ENCODE measurements at places on chromosomes 16 and 17. TPM values are rescaled to one million over a fixed set of nuclear protein-coding genes. Genes with fewer than 3 reads are reported as not detected.

- DNase-seq = no peak
Measured at GRCh38 chr17:77231076-77231871, 90.5 kb downstream of the SEC14L1 start.

GRCh38 chr16:88505405-88506082 lies 52.5 kb downstream of the ZFPM1 start:
- DNase-seq = peak; percentile 53

DNA sequence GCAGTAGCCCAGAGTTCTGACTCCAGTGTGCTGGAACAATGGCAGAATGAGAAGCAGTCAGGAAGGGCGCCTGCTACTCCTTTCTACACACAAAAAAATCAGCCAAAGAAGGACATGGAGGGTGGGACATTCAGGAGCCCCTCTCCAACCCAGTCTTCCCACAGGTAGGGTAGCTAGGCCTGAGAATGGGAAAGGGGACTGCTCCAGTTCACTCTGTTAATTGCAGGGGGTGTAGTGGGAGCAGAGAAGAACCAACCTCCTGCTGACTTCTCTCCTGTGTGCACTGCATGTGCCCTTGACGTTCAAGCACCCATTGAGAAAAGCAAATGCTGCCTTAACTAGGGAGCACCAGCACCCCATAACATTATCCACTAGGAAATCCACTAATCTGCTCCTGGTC lies 119.1 kb upstream of the IRX6 start:
- DNase-seq = no peak

DNA sequence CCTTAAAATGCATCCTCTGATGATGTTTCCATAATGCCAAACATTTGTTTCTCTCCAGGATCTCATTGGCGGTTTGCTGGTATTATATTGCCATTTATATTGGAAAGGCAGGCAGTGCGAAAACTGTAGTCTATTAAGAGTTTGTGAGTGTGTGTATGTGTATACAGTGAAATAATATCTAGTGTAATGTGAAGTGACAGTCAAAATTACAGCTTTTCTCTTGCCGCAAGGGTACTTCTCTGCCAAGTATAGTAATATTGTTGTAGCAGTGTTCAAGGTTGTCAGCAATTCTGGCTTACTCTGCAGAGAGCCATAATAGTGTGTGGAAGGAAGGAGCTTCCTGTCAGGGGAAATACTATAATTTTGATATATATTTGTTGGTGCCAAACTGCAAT lies 178.6 kb downstream of the WWOX start:
- DNase-seq = no peak

The ABCA3 gene
- total RNA-seq = 14.6 TPM

GRCh38 chr16:527015-527903 lies at the start of gene CAPN15:
Gene CAPN15, plus strand, starts transcription at chr16:527712. Its CDS starts 19,127 bp downstream, at chr16:546839.
- DNase-seq = peak; percentile 92

The RDM1 gene
- 8.4 TPM for total RNA-seq

DNA sequence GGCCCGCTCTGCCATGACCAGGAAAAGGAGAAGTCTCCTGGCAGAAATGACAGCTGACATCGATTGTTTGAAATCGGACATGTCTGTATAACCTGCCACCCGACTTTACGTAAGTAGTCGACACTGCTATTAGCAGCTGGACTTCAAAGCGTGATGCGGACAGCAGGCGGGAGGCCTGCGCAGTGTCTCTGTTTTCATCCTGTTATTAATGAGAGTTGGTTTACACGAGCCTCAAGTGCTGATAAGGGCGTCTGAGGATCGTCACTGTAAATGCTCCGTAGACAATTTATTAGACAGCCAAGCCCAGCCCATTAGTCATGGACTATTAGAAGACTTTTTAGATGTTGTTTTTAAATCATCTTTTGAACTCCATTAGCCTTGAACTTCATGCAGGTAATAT lies 328.3 kb downstream of the FOXL1 start:
- no peak for DNase-seq
